NCI-H1417 treated with DMSO at 0.1 percent for 48 hours (cell line): ENCODE measurements at places on chromosomes 1 and 21.
A peak's percentile ranks its signal among the peaks of the same experiment; 100 is the strongest.

DNA sequence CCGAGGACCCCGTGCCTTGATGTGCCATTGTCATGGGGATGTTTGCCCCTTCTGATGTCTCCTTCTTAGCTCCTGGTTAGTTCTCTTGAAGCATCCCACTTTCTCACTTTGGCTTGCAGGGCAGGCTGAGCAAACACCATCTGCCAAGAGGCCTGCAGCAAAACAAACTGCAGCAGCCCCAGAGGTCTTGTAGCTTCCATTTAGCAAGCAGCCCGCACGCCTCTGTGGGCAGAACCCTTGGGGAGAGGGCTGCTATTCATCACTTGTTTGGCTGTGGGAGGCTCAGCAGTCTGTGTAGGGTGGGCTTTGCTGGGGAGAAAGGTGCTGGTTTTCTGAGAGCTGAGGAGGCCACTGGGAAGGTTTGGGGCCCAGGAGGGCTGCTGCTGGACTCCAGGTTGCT, 56.7 kb downstream of the KCNC4 start:
- DNase-seq = no peak

DNA sequence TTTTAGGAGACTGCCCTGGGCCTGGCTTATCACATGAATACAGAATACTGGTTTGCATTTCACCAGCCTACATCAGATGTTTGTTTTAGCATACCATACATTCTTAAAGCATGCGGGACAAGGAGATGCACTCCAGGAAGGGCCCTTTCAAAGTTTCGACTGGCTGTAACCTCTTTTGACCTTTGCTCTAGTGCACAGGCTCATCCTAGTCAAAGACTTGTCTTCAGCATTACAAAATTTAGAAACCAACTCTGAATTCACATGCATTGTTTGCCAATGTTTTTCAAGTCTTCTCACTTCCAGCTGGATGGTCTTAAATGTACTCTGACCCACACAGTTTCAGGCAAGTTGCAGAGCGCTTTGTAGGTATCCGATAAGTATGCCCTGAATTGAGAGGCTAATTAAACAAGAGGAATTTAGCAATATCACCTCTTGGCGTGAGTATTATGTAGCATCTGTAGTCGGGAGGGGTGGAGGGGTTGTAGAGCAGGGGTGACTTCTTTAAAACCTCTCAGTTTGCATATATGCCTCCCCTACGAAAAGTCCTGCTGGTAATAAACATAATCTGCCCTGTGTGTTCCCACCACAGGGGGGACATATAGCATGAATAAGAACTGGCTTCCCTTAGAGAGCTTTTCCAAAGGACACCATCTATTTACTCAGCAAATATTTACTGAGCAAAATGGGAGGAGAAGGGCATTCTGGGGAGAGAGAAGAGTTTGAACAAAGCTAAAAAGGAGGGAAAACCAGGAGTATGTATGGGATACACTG, 24.4 kb upstream of the AHCYL1 start:
- peak; percentile 92 for DNase-seq

GRCh38 chr21:23131177-23131576, 2133.0 kb downstream of the NCAM2 start:
- DNase-seq = no peak

- DNase-seq = no peak
These were observed 16.5 kb upstream of the SLC25A34 start for GRCh38 chr1:15719381-15720120.

DNA sequence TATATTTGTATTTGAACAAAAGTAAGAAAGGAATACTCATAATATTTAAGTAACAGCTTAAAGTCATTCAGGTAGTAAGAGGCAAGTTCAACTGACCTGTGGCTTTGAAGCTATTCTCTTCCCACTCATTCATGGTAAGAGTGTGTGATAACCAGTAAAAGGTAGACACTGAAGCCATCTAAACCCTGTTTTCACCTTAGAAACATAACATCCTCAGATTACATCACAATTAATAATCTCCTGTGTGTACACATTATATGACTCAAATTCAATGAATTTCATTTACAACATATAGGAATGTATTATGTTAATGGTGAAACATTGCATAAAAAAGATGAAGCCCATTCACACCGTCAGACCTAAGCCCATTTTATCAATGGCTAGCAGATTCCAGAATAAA, 364.8 kb upstream of the SNX7 start:
- DNase-seq = no peak

- no peak for DNase-seq
These were observed 11.4 kb upstream of the MAGOH start for GRCh38 chr1:53249706-53250105.

GRCh38 chr1:231508497-231508896, 20.0 kb upstream of the TSNAX start:
- no peak for DNase-seq

GRCh38 chr21:37862536-37862935, 53.7 kb downstream of the KCNJ6 start:
- no peak for DNase-seq

- no peak for DNase-seq
These were observed 276.1 kb upstream of the SPAG17 start for GRCh38 chr1:118461154-118461553.

GRCh38 chr1:57124170-57124569, 158.4 kb upstream of the C8B start:
- DNase-seq = no peak

DNA sequence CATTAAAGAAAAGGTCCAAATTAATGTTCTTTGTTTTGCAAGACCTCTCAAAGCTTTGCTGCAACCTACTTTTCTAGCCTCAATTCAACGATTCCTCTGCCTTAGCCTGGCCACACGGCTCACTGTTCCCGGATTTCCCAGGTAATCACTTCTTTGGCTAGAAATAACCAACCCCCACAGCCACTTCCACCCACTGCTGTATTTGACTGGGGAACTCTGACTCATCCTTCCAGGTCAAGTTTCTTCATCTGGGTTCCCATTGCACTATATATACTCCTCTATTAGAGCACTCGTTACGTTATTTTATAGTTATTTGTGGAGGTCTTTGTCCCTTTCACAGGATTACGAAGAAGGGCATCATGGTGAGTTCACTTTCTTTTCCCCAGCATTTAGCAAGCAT, 185.9 kb downstream of the CACNA1E start:
- DNase-seq = no peak

DNA sequence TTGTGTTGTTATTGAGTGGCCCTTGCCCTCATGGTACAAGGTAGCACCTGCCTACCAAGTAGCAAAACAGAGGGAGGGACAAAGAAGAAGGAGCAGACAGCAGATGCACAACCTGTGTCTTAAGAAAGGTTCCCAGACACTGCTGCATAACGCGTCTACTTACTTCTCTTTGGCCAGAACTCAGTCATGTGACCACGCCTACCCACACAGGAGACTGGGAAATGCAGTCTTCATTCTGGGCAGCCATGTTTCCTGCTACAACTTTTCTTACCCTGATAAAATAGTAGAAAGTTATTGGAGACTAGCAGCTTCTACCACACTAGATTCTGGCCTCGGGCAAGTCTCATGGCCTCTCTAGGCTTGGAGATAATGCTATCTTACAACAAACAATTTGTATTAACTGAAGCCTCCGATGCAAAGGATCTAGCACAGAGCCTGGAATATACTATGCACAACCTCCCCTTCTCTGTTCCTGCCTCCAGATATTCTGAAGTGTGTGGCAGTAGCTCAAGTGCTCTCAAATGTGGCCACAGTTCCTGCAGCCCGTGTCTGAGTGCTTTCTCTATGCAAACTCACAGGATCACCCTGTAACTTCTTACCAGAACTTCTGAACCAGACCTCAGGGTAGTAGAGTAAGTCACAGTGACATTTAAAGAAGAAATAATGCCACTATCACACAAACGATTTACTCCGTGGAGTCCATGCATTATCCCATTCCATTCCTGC, 34.1 kb upstream of the BTG2 start:
- no peak for DNase-seq

GRCh38 chr1:30879126-30879786, 29.3 kb downstream of the SDC3 start:
- no peak for DNase-seq

GRCh38 chr1:167789501-167789900, 67.7 kb downstream of the MPZL1 start:
- no peak for DNase-seq

GRCh38 chr1:90400131-90400530, 317.0 kb downstream of the BARHL2 start:
- DNase-seq = no peak

- DNase-seq = no peak
These were observed 107.4 kb upstream of the ESRRG start for GRCh38 chr1:216830424-216831210.

- DNase-seq = no peak
These were observed 67.6 kb downstream of the CASZ1 start for GRCh38 chr1:10728595-10729410.

DNA sequence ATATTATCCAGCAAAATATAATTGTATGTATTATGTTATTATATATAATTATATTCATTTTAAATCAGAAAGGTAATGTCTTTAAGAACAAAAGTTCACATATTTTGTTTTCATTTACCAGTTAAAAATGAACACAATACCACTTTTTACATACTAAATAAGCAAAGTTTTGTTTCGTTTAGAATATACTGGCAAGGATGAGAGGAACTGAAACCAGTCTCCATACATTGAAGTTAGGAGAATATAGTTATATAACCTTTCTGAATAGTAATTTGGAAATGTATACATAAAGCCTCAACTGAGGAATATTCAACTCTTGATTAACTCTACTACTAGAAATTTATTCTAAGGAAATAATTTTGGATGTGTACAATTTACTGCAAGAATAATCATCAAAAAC, 110.5 kb downstream of the ZNF644 start:
- no peak for DNase-seq

DNA sequence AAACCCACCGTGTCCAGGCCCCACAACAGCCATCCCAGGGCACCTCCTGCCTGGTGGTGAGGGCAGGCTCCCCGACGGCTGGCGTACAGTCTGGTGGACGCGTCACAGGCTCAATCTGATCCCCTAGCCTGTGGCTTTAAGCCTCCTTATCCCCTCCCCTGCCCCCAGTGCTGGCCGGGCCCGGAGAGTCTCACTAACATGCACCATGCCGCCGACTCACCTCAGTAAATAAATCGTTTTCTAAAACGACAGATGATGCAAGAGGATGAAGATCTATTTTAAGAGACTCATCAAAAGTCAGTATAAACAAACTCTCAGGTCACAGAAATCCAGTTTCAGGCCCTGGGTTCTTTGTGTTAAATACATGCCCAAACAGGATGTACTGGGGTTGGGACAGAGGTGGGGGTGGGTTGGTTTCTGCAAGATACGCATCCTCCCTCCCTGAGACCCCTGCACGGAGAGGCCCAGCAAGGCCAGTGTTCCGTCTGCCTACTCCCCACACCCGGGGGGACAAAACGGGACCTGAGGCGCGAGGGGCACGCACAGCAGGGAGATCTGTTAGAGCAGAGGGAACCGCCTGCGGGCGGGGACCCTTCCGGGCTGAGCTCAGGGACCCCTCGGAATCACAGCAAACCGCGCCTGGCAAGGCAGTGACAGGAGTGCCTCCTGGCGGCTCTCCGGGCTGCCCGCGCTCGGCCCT, 3.1 kb downstream of the PANK4 start:
- no peak for DNase-seq

GRCh38 chr1:62144238-62144831, 50.3 kb upstream of the L1TD1 start:
- DNase-seq = no peak

- no peak for DNase-seq
These were observed 7.3 kb upstream of the ANKRD13C start for GRCh38 chr1:70361727-70362398.

DNA sequence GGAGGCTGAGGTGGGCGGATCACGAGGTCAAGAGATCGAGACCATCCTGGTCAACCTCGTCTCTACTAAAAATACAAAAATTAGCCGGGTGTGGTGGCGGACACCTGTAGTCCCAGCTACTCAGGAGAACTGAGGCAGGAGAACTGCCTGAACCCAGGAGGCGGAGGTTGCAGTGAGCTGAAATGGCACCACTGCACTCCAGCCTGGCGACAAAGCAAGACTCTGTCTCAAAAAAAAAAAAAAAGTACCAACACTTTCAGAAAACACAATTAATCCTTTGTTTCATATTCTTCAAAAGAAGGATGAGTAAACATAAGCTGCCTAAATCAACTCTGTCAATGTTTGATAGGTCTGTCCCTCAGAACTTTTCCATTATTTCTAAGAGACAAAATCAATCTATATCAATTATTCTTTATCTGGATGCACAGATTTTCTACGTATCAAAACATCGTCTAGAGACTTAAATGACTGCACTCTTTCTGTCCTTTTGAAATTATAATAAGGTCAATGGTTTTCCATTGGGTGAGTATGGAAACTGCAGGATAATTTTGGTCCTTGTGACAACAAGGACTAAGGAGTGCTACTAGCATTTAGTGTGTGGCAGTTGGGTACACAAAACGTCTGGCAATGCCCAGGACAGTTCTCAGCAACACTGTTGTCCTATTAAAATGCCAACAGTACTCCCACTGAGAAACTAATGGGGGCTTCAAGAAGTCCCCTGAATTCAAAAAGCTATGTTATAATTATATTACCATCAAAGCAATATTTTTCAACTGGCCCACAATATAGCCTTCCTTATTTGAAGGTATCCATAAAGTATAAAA, 40.7 kb downstream of the LPGAT1 start:
- DNase-seq = no peak

DNA sequence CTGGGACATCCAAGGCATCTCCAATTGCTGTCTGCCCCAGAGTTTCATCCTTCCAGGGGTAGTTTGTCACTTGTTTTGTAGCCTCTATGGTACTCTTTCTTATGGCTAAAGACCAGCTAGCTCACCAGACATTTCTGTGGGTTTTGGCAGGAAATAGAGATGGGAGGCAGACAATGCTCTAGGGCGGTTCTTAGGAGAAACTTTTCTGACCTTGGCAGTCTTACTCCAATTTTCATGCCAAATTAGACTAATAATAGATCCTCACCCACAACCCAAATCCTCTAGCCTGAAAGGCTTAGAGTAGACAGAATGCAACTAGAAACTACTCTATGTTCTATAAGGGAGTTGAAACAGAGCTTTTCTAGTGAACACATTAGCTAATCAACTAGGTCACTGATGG, 69.8 kb downstream of the LRIG2 start:
- DNase-seq = no peak

- DNase-seq = no peak
These were observed 69.4 kb downstream of the CACHD1 start for GRCh38 chr1:64539289-64539688.

DNA sequence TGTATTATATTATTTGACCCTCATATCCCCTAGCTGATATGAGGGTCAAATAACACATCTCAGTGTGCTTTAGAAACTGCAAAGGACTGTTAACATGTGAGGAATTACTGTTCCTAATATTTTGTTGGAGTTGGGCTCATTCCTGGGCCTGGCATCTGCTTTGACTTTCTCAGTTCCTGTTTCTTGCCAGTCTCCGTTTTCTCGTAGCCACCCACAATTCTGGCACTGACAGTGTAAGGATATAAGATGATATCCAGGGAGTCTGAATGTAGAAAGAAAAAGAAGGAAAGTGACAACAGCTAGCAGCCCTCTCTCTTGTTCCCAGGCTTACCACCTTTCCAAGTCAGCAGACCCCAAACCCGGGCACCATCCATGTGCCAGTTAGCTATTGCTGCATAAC, 54.4 kb upstream of the SCMH1 start:
- no peak for DNase-seq

- no peak for DNase-seq
These were observed 20.6 kb downstream of the CSF1 start for GRCh38 chr1:109931189-109931731.
